RPMI7951 (cell line): ENCODE measurements at places on chromosomes 2 and 18. TPM values are rescaled to one million over a fixed set of nuclear protein-coding genes. Genes with fewer than 3 reads are reported as not detected.
A peak's percentile ranks its signal among the peaks of the same experiment; 100 is the strongest.

Gene MSTN
- not detected in 2 replicates for total RNA-seq

GRCh38 chr2:234558642-234559041 lies 61.8 kb upstream of the ARL4C start:
- peak; percentile 53 for DNase-seq

GRCh38 chr2:69717861-69718273 lies 24.1 kb upstream of the ANXA4 start:
- DNase-seq: peak; percentile 84

DNA sequence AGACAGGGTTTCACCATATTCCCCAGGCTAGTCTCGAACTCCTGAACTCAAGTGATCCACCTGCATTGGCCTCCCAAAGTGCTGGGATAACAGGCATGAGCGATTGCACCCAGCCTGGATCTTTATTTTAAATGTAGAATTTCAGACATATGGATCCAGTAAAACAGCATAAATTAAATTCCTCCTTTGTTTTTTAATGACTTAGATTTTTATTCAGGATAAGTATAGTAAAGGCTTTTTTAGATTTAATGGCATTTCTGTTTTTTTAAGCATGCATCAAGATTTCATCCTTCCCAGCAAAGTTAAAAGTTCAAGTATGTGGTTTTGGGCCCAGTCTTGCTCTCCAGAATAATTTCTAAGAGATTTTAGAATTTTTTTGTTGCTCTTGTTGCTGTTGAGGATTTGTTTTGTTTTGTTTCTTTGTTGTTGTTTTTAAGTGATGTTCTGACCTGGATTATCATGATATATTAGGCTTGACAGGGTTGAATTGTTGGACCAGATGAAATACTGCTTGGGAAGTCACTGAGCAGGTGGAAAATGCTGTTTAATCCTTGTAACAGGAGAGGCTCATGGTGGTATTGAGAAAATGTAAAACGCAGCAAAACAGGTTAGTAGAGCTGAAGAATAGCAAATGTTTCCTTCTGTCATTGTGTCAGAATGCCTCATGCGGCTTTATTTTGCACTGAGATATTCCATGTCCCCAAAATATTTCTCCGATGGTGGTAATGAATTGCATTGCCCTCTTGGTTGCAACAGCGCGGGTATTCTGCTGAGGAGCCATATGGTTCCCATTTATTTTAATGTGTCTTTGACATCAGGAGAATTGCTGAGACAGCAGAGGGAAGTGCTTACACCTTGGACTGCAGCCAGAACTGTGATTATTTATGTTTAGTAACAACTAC lies 147.9 kb downstream of the GALNT3 start:
- DNase-seq: no peak

Gene DIPK1C
- not detected in 2 replicates for total RNA-seq

- no peak for DNase-seq
Observed at GRCh38 chr2:88170472-88170892, 336 bp downstream of the THNSL2 start.

GRCh38 chr2:233022561-233022960 lies 9.5 kb upstream of the NGEF start:
- DNase-seq: no peak

DNA sequence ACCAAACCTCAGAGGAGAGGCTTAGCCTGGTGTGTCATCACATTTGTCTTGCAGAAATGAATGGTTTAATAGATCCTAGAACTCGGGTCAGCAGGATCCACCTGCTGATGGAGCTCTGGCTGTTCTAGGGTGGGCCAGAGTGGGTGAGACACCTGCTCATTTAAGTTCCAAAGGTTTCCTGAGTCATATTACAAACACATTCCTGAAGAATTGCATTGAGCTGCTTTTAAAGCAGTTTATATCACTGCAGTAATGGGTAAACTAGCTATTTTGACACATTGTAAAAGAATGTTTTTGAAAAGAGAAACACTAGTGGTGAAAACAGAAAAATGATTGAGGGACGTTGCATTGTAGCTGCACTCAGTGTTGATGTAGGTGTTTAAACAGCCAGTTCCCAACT lies 175.3 kb upstream of the TCF4 start:
- peak; percentile 31 for DNase-seq

DNA sequence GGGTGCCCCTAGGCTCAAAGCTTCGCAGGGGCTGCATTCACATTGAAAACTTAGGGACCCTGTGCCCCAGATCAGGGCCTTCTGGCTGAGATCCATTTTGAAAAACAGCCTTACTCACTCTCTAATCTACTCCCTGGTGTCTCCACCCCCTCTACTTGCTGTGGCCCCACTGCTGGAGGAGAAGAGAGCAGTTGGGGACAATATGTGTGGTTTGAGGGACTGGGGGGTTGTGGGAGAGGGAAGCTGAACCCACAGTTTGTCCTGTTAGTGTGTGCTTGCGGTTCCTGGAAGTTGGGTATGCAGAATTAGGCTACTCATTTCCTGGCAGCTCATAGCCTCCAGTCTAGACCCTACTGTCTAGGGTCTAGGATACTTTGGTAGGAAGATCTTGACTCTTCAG lies 211.4 kb downstream of the PRKCE start:
- DNase-seq: no peak

Gene GDF7
- total RNA-seq: not detected in 2 replicates

Gene ZAP70
- total RNA-seq: 2.0 and 2.1 TPM in 2 replicates

- DNase-seq: no peak
Observed at GRCh38 chr2:144490857-144491256, 29.1 kb downstream of the ZEB2 start.

DNA sequence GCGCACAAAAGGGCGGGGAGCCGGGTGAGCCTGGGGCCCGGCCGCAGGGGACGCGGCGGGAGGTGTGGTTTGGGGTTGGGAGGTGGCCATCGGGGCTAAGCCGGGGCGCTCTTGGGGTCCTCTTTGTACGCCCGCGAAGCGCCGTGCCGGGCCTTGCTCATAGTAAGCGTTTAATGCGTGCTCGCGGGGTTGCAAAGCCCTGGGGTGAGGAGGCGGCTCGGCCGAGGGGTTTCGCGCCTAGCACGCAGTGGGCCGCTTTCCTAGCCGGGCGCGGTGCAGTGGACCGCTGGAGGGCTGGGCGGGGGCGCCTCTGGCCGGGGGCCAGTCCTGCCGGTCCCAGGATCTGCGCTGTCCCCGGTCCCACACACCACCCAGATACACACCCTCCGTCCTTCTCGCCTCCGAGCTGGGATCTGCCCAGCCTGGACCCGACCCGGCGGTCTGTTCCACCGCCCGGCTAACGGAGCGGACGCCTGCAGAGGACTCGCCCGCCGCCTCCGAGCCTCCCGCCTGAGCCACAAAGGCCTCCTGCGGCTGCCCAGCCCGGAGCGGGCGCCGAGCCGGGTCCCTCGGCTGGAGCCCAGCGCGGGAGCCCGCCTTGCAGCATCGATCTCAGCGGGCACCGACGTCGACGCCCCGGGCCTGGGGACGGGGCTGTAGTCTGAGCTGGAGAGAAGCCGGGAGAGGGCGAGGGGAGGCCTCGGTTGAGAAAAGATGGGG lies 564 bp downstream of the DPYSL5 start:
- DNase-seq: no peak

- DNase-seq: no peak
Observed at GRCh38 chr18:74326231-74326630, 10.6 kb downstream of the C18orf63 start.

GRCh38 chr2:143530758-143531157 lies 401.5 kb downstream of the ARHGAP15 start:
- peak; percentile 43 for DNase-seq

DNA sequence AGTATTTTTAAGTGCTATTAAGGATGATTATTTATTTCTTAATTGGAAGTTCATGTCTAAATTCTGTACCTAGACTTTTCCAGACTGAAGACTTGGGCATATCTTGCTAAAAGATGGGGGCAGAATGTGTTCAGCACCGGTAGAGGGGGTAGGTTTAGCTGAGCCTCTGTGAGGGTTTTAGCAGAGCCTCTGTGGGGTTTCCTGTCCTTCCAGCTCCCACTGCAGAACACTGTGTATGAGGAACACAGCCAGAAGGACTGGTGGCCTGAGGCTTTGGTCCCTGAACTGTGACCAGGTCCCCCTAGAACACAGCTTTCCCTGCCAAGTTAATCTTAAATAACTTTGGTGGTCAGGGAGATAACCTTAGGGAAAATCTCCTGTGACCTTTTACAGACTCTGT lies 123.4 kb upstream of the EPC2 start:
- no peak for DNase-seq

- DNase-seq: no peak
Observed at GRCh38 chr2:182606728-182607681, 109.1 kb upstream of the DNAJC10 start.

- no peak for DNase-seq
Observed at GRCh38 chr18:44039826-44040225, 640.9 kb upstream of the SETBP1 start.

GRCh38 chr18:63164396-63164795 lies 155.2 kb downstream of the BCL2 start:
- no peak for DNase-seq

Gene SCN3A
- 0.36 TPM in 1 of 2 replicates, not detected in the other for total RNA-seq

- no peak for DNase-seq
Observed at GRCh38 chr2:166802475-166802874, 85.8 kb upstream of the XIRP2 start.

- peak; percentile 72 for DNase-seq
Observed at GRCh38 chr2:39994151-39994550, 215.1 kb upstream of the THUMPD2 start.

Gene NGEF
- 35.4 and 38.4 TPM in 2 replicates for total RNA-seq

DNA sequence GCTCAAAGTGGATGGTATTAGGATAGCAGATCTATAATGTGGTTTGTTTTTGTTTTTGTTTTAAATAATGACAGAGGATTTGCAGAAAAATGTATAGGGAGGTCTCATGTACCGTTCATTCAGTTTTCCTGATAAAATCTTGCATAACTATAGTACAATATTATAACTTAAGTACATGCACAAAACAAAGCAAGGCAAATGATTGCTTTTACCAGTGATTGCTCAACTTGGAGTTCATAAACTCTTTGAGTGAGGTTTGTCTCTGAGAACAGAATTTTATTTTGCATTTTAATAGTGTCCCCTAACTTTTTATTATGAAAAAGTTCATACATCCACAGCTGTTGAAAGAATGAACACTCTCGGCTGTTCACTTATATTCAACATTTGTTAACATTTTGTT lies 96.6 kb downstream of the MAP4K4 start:
- no peak for DNase-seq

Gene CAPN14
- total RNA-seq: 0.96 and 1.3 TPM in 2 replicates

Gene KCNJ13
- total RNA-seq: not detected in 2 replicates

DNA sequence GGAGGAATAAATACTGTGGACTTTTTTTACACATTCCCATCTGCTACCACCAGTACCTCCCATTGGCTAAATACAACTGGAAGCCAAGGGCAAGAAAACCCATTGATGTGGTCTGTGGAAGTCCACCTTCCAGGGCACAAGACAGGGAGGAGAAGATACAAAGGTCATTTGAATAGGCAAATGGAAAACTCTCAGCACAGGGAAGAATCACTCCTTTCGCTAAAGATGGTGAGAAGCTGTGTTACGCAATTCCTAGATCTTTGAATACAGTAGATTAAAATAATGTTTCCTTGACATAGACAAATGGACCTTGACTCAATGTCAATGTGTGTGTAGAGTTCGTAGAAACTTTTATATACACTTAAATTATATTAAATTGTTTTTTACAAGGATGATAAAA lies 70.9 kb upstream of the ERBB4 start:
- DNase-seq: no peak

Gene MYOM1
- total RNA-seq: 0.10 TPM in 1 of 2 replicates, not detected in the other

Gene IFIH1
- total RNA-seq: 13.0 and 13.1 TPM in 2 replicates

DNA sequence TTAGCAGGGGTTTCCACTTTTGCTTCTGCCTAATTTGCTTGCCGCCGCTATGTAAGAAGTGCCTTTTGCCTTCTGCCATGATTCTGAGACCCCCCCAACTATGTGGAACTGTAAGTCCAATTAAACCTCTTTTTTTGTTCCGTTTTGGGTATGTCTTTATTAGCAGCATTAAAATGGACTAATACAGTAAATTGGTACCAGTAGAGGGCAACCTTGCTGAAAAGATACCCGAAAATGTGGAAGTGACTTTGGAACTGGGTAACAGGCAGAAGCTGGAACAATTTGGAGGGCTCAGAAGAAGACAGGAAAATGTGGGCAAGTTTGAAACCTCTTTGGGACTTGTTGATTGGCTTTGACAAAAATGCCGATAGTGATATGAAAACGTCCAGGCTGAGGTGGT lies 216.1 kb upstream of the FSIP2 start:
- DNase-seq: no peak

GRCh38 chr18:74299746-74300145 lies 8.0 kb upstream of the CYB5A start:
- DNase-seq: peak; percentile 33
